Endothelial cell of umbilical vein (primary cell): ENCODE measurements at places on chromosomes 2 and 18. TPM values are rescaled to one million over a fixed set of nuclear protein-coding genes. Genes with fewer than 3 reads are reported as not detected.

DNA sequence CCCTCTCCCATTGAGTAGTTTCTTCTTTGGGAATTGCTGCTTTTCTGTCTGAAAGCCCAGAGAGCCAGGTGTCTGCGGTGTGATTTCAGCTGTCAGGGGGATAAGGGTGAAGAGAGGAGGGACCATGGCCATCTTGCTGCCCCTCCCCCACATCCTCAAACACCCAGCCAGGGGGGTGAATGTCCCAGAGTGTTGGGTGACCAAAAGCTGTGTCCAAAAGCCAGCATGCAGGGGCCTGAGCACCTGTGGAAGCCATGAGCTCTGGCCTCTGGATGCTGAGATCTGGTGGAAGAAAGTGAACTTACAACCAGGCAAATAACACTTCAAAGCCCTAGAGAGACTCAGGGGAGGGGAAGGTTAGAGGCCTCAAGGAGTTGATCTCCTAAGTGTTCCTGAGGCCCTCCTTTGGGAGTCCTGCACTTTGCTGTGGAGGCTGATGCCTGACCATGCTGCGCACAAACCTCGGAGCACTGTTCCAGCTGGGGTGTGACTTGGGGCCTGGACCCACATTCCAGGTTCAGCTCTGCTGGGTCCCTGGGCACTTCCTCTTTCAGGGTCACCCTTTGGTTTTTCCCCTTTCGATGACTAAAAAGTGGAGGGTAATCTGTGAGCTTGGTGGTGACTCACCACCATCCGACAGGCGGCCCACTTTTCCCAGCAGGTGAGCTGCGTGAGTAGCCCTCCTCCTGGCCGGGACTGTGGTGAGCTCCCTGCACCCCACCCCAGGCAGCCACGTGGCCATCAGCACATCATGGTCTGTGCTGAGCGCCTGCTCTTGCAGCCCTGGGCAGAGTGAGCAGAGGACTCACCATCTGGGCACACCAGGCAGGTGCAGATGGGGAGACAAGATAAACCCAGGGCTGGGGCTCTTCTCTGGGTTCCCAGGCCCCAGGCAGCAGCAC lies 66.8 kb upstream of the FOSL2 start:
- DNase-seq: no peak

GRCh38 chr2:150644298-150645067 lies 157.0 kb upstream of the RND3 start:
- DNase-seq: no peak

- DNase-seq: no peak
These were observed 321.5 kb upstream of the PKDCC start for GRCh38 chr2:41726364-41726763.

PNPT1 gene
- total RNA-seq: 32.4 and 34.2 TPM in 2 replicates

DNA sequence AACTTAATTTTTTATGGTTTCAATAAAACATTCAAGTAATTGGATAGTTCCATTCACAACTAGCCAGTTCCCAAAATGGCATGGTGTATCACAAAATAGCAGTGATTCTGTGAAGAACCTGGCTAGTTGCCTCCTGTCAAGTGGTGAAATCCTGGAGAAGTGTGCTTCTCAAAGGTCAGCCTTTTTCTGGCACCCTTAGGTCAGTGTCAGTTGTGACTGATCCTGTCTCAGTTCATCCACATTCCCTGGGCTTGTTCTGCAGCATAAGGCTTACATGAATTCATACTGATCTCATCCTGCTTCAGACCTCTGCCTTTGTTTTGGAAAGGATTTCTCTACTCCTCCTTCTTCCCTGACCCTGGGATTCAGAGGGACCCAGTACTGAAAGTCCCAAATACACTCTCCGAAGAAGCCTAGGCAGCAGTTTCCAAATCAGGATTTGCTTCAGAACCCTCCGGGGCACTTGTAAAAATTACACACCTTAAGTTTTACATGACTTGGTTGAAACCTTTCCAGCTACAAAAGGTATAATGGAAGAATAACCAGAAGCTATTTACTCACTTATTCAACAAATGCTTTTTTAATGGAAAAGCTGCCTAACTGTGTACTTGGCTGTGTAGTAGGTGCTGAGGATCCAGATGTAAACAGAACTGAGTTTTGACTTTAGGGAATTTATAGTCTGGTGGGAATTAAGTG lies 11.0 kb downstream of the MAP3K20 start:
- no peak for DNase-seq

DNA sequence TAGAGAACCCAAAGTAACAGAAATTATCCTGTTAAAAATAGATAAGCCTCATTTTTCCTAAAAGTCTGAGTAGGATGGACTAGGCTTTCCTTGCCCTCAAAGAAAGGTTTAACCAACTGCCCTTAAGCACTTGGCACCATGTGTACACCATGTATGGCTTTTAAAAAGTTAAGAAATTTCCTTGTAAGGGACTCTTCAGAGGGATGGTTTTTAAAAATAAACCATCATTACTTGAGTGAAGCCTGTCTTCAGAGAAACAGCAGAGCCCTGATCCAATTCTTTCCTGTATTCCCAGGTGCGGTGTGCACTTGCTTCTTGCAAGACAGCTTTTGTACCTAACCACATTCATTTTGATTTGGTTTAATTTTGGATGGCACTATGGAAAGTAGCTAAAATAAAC lies 1.1 kb upstream of the NEMP2 start:
- no peak for DNase-seq

DNA sequence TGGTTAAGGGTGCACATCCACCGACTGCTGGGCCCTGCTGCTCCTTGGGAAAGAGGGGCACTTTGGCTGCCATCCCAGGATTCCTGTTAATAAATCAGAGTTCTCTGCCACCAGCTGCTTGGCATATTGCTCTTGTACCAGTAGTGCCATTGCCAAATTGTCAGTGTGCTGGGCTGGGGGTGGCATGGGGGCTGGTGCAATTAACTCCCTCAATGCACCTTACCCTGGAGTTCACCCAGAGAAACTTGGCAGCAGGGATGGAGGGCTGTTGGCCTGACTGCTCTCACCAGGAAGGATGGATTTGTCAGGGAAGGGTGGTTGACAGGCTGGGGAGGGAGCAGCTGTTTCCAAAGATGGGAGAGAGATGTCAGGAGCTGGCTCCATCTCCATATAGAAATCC lies 94.6 kb upstream of the SKOR2 start:
- DNase-seq: no peak
